ENCODE measurements at places on chromosomes 3 and 15.

DNA sequence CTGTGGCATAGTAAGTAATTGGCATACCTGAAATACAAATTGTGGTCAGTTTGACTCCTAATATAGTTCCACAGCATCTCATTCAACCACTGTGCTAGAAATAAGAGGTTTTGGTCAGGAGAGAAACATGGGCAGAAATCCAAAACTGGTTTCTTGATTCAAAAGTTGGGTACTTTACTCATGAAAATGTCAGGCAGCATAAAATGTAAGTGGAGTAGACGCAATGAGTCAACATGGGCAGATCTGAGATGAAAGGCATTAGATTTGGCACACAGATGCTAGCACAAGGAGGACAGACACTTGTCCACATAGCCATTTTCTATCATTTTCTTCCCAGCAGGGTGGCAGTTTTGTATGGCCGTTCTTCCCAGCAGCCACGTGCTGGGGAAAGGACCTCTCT lies 255.8 kb upstream of the CDIN1 start:
- DNase-seq, result no peak

DNA sequence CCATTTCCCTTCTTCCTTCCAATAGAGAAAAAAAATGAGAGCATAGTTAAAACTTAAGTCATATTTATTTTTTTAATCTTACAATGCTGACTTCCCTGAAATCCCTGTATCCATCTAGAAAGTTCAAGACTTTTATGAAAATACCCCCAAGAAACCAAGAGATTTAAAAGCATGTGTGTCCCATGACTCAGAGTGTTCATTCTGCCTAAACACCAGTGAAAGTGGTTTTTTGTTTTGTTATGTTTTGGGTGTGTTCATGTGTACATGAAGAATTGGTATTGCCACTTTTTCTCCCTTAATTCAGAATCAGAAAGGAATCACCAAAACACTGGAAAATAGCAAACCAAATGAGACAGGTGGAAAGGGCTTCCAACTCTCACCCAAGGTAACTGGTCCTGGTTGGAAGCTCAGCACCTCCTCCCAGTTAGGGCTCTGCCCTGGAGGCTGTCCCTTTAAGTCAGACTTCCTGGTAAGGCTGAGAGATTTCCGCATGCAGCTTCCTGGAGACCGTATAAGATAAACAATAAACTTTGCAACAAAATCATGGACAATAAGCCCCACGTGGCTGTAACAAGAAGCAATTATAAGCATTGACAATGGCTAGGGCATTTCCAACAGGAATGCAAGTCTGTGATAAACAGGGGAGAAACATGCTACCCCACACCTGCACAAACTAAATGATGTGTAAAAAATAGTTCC lies 121.9 kb upstream of the ARHGEF3 start:
- DNase-seq, result no peak

DNA sequence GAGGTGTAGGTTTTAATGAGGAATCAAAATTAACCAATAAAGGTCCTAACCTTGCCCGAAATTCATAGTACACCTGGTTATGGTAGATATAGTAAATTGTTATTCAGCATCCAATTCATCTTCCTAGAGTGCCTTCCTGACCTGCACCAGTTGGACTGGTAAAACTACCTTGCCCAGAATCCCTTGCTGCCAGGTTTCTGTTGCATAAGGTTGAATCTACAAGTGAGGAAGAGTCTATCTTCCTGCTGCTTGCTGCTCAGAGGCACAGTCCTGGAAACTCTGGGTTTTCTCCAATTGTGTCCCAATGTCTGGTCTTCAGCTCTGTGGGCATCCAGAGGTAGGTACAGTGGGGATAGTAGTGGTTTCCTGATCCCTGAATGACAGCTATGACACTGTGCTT lies 17.3 kb downstream of the CCDC54 start:
- DNase-seq, result no peak

DNA sequence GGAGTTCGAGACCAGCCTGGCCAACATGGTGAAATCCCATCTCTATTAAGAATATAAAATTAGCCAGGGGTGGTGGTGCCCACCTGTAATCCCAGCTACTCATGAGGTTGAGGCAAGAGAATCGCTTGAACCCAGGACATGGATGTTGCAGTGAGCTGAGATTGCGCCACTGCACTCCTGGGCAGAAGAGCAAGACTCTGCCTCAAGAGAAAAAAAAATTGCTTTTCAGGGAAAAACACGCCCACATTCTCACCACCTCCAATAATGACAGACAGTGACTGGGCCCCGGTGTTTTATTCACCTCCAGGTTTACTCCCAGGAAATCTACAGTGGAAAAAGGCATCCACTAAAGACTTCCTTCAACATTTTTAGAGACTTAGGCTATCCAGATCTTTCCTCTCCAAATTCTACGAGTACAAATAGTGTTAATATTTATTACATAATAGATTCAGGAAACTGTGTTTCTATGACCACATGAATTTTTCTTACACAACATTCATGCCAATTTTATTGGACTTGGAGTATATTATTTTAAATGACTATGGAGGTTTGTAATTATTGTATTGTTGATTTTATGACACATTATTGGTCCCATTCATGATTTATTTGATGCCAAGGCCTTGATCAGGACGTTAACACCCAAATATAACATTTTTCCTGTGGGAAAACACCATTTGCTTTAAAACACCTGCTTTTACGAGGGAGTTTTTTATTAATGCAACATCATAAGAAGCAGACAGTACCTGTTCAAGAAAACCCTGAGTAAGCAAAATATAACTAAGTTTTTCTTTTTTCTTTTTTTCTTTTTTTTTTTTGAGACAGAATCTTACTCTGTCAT lies 26.6 kb downstream of the IGF2BP2 start:
- no peak for DNase-seq

- no peak for DNase-seq
Measured at GRCh38 chr3:31142543-31142942, 248.1 kb upstream of the GADL1 start.

- DNase-seq, result peak; percentile 59
Measured at GRCh38 chr3:45950686-45951600, 7.7 kb downstream of the CXCR6 start.

DNA sequence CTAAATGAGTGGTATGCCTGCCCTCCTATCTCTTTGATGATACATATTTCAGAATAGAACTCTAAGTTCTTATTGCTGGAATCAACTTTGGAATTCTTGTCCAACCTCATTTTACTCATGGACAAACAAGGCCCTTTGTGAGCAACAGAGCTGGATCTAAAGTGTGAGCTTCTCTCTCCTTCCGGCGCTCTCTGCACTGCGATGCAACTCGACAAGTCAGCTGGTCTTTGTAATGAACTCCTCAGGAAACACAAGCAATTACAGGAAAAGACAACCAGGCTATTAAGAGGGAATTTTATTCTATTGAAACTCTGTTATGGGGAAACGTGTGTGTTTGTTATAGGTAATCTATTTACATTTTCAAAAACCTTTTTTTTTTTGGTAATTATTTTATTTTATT lies 20.3 kb upstream of the NRROS start:
- DNase-seq, result no peak

DNA sequence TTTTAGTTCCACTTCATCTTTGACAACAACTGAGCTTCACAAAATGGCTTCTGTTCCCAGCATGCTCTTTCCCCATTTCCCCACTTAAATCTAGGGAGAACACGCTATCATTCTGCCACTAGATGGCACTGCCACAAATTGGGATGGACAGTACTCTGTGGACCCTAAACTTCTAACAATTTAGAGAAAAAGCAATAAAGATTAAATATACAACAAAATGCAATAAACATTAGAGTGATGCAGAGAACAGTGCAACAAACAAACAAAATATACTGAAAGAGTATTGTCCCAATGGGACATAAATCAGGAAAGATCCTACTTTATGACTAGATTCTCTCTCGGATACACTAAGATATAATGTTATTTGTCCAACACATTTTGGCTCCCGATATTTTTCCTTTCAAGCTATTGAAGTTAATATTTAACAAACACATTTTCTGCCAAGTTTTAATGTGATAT lies 169.7 kb upstream of the TMCO5A start:
- no peak for DNase-seq

DNA sequence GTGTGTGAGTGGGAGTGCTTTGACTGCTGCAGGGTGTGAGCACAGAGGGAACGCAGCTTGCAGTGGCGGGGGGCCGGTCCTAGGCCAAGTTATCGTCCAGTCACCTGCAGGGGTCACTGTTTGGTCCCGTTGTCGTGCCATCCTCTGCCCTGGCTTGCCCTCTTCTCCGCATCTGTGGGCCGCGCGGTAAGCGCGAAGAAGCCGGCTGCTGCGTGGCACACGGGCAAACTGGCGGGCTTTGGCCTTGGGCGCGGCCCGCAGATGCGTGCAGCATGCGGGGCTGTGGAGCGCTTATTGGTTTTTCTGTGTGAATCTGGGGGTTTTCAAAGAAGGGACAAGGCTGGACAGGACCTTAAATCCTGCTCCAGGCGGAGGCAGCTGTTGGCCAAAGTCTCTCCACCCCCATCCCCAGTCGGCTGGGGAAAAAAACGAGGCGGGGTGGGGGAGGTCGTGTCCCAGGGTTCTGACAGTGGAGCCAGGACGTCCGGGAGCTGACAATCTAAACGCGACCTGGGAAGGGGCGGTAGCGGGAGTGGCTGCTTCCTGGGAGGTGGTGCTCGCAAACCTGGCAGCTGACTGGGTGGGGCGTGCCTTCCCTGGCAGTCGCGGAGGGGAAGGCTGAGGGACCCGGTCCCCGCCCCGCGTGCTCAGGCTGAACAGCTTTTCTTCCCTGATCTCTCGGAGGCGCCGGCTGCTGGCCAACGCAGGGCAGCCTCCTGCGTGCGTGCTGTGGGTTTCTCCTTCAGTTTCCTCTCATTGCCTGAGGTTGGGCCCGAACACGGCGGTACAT lies 39.7 kb upstream of the VEPH1 start:
- no peak for DNase-seq

- DNase-seq, result no peak
Measured at GRCh38 chr3:142808103-142808917, 80.6 kb downstream of the PCOLCE2 start.

GRCh38 chr3:21054064-21054463 lies 696.9 kb downstream of the ZNF385D start:
- no peak for DNase-seq

GRCh38 chr15:76150513-76150912 lies 90.7 kb downstream of the TMEM266 start:
- DNase-seq, result no peak

DNA sequence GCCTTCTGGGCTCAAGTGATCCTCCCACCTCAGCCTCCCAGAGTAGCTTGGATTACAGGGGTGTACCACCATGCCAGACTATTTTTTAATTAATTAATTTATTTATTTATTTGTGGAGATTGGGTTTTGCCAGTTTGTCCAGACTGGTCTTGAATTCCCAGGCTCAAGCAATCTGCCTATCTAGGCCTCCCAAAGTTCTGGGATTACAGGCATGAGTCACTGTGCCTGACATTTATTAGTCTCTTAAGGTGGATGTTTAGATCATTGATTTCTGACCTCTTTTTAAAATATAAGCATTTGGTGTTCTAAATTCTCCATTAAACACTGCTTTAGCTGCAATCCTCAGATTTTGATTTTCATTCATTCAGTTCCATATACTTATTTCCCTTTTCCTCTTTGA lies 15.6 kb downstream of the FBXW12 start:
- no peak for DNase-seq

DNA sequence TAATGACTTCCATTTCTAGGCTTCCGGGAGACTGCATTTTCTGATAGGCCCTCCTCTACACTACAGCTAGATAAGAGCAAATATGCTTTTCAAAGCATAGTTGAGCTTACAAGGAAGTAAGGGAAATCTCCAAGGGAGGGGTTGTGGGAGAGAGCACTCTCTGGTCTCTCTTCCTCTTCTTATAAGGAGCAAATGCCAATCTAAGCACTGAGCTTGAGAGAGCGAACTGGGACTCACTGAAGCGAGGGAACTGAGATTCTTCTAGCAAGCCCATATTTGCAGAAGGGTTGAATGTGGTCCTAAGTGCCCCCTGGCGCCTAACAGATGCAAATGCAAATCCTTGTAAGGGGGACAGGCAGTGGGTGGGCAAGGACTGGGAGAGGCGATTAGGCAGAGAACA lies 164.8 kb downstream of the ERC2 start:
- no peak for DNase-seq

DNA sequence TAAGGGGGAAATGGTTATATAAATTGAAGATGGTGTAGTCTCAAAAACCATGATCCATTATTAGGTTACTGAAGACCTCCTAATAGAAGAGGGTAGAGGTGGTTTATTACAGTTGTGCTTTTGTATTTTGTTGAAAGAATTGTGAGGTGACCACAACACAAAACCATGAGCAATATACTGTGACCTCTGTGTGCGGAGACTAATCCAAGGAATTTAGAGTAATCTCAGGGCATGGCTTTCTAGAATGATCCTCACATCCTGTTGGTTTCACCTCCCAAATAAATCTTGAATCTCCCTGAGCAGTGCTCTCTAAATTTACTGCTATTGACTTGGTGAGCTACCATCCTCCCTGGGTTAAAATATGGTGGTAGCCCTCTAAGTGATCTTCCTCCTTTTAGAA lies 52.3 kb downstream of the PTPRG start:
- no peak for DNase-seq

DNA sequence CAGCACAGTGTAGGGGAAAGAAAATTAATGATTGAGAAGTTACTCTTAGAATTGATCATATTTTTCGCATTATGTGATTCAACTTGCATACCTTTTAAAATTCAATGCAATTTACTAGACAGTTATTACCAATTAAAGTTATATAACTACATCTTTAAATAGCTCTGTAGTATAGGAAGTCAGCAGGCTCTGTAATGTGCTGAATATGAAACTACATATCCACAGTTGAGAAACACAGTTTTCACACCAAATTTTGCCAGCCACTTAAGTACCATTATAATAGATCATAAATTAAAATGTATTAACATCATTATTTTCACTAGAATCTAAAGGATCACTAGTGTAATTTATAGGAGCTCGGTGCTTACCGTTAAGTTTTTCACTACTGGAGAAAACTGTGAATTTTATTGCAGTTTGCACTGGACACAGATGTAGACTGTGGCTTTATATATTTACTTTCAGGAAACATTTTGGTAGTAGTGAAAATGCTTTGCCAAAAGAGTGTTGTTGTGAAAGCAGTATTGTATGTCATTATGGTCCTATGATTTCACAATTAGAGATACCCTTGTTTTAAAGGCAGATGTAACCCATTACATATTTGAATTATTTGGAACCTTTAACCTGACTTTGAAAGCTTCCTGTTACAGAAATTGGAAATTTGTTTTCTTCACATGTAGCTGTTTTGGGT lies 113.6 kb downstream of the PLCL2 start:
- DNase-seq, result no peak

DNA sequence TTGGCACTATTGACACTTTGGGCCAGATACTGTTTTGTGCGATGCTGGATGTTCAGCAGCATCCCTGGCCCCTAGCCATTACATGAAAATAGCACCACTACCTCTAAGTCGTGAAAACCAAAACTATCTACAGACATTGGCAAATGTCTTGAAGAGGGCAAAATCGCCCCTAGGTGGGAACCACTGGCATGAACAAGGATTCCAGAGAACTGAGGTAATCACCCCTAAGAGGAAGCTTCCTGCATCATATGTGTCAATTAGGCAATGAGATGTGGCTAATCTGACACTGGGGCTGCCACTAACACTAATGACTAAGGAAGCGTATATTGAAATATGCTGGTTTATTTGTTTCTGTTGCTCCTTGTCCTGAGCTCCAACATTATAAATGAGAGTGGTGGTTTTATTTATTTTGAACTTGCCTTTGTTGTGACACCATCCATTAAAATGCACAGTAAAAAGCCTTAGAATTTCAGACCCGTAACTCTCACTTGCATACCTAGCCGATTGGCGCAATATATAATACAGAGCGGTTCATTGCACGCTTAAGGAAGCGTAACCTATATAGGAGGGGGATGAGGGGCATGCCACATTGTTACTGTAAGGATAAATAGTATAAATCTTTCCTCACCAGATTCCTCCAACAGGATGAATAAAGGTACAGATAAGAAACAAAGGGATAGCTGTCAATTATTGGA lies 299.8 kb upstream of the CNTN4 start:
- no peak for DNase-seq

GRCh38 chr3:158105710-158106253 lies 438 bp downstream of the SHOX2 start:
- DNase-seq, result no peak

Measured in activated CD8-positive, alpha-beta memory T cell treated with anti-CD3 and anti-CD28 coated beads, Interleukin-2, amount 50 U/mL, for 4 hours (primary cell).